ENCODE measurements at places on chromosomes 11 and 22. TPM values are rescaled to one million over a fixed set of nuclear protein-coding genes. Genes with fewer than 3 reads are reported as not detected.

Gene TPBGL
- total RNA-seq, result not detected

Gene TENM4
- 49.4 TPM for total RNA-seq

Gene OR5AS1
- not detected for total RNA-seq

Gene ELMOD1
- total RNA-seq, result 0.07 TPM

Gene CCDC85B
- total RNA-seq, result 58.9 TPM

Gene OR4A16
- total RNA-seq, result not detected

Gene LRRN4CL
- total RNA-seq, result not detected

Gene CTSW
- not detected for total RNA-seq

Gene SYT7
- 15.9 TPM for total RNA-seq

Gene OR51E2
- total RNA-seq, result not detected

Gene AGBL2
- 0.29 TPM for total RNA-seq

Gene MYRF
- total RNA-seq, result 16.6 TPM

Gene MAPK8IP1
- 14.8 TPM for total RNA-seq

Gene SLC7A4
- 2.7 TPM for total RNA-seq

Gene ZNF280A
- total RNA-seq, result not detected

Gene PKP3
- total RNA-seq, result 23.9 TPM

Gene IFT27
- 26.5 TPM for total RNA-seq

Gene WNT11
- total RNA-seq, result 0.21 TPM

Gene RIMBP3B
- total RNA-seq, result 0.07 TPM

Gene C11orf65
- 0.25 TPM for total RNA-seq

Gene SIRT3
- total RNA-seq, result 11.8 TPM

Gene POU2AF1
- not detected for total RNA-seq

Gene SLC5A1
- 0.55 TPM for total RNA-seq

Gene MS4A12
- total RNA-seq, result not detected

Gene CHORDC1
- 48.3 TPM for total RNA-seq
